ENCODE measurements at places on chromosomes 4 and X.

- DNase-seq = no peak
Observed at GRCh38 chrX:24566240-24566639, 80.9 kb downstream of the PCYT1B start.

- no peak for DNase-seq
Observed at GRCh38 chrX:149453030-149453429, 52.1 kb downstream of the IDS start.

DNA sequence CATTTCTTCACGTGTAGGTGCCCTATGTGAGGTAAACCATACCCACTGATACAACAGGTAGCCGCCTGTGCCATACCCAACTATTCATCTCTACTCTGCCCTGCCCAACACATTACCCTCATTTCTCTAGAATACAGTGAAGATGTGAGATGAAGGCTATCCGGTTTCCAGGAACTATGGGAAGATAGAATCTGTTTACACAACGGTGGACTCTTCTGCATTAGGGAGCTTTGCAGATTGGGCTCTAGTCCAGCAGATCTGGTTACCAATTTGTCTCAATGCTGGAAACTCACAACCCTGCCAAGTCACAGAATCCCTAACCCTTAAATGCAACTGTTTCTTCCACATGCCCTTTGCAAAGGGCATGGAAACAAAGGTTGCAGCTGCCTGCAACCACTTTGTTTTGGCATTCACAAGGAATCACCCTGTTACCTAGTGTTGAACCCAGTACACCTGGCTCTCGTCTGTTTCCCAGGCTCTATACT, 6.4 kb upstream of the SLAIN2 start:
- DNase-seq = no peak

DNA sequence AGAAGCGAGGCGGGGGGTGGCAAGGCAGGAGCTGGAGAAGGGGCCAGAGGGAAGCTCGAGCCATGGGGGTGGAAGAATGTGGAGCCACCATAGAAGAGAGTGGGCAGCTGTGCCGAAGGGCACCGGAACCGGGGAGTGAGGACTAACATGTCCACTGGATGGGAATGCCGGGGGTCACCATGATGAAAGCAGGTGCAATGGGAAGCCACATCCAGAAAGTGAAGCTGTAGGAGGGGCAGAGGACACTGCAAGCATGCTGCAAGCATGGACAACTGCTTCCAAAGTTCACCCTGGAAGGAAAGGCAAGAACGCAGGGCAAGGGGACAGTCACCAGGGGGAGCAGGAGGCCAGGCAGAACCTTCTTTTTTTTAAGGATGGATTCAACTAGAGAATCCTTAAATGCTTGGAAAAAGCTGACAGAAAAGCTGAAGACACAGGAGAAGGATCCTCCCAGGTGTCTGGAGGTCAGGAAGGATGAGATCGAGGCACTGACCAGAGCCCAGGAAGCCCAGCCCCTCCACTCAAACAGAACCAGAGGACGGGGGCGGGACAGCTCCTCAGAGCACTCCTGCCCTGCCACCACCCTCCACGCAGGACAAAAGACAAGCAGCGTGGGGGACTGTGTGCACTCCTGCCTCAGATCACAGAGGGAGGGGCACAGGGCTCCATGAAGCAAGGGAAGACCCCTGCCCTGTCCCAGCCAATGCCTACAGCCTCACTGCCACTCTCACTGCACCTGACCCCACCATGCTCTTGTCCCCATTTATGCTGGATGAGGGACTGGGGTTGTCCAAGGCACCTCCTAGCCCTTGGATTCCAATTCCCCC, 169.2 kb downstream of the AFAP1 start:
- DNase-seq = no peak

GRCh38 chrX:71533851-71534561, 1.1 kb downstream of the OGT start:
- no peak for DNase-seq

- DNase-seq = no peak
Observed at GRCh38 chr4:108821351-108821930, 58.6 kb upstream of the ETNPPL start.

- DNase-seq = no peak
Observed at GRCh38 chr4:44368413-44369167, 80.0 kb downstream of the KCTD8 start.

DNA sequence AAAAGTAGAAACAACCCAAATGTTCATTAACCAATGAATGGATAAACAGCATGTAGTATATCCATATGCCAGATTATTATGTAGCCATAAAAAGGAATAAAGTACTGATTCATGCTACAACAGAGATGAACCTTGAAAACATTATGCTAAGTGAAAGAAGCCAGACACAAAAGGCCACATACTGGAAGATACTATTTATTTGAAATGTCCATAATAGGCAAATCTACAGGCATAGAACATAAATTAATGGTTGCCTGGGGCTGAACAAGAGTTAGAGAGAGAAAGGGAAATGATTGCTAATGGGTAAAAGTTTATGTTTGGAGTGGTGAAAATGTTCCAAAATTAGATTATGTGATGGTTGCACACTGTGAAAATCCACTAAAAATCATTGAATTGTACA, 44.4 kb downstream of the IL13RA2 start:
- DNase-seq = no peak

DNA sequence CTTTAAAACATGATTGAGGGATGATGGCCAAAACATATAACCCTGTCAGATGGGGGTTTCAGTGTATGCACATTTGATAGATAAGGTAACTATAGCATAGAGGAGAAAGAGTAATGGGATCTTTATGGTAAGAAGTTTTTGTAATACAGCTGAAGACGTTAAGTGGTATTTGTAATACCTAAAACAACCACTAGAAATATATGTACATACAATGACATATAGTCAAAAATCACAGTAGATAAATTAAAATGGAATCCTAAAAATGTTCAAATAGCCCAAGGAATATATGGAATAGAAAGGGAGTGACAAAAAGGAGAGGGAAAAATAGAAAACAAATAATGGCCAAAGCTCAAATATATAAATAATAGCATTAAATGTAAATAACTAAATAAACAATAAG, 371.3 kb upstream of the FSTL5 start:
- no peak for DNase-seq

DNA sequence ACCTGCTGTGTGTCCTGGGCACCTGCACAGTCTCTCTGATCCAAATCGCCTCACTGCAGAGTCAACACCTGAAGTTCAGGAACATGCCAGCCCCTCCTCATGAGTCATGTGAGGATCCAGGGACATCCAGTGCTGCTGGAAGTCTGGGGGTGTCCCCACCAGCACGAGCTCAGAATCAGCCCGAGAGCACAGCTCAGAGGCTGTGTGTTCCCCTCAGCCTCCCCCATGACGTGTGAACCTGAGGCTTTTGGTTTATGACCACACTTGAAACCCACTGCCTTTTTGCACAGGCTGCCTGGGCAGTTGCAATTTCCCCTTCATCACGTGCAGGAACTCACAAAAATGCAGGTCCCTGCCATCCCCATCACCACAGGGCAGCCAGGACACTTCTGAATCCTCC, 47.1 kb downstream of the PPP2R2C start:
- no peak for DNase-seq

DNA sequence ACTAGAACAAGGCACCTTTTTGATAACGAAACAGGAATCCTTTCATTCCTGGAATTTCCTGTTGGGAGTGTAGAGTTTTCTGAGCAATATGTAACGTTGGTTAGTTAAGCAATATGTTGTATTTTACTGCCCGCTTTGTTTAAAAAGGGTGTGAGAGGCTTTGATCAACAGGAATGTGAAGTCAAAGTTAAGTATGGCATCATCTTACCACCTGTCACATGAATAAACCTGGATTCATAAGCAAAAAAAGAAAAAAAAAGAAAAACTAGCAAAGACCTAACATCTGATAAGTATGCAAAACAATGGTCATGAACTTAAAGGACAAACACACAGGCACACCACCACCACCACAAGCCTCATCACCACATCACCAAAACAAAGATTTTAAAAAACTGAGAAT, 7.1 kb upstream of the CXCL5 start:
- DNase-seq = no peak

DNA sequence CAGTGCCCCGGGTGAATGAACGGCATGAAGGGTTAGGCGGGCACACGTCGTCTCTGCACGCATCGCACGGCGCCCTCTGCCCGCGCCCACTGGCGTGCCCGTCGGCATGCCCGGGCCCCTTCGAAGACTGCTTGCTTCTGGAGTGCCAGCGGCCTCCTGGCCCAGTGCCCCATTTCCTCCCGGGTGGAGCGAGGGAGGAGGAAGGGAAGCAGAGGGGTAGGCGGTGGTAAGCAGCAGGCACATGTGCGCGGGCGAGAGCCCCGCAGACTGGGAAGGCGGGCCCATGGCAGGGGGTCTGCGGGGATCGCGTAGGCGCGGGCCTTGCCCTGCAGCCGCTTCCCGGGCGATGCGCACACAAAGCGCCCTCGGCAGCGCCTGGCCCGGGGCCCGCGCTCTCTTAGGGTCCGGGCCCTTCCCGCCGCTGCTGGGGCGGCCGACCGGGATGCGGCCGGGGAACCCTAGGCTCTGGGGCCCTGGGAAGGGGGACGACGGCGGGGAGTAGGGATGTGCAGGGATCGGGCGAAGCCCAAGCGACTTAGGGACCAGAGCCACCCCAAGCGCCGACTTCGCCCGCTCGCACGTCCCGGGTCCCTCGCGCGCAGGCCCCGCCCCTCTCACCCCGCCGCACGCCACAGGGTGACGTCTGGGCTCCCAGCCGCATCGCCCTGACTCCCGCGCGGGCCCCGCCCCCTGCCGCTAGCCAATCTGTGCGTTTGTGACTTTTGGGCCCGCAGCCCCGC, 866 bp upstream of the EMD start:
- DNase-seq = no peak

GRCh38 chr4:183691006-183691405, 31.9 kb downstream of the TRAPPC11 start:
- DNase-seq = no peak

DNA sequence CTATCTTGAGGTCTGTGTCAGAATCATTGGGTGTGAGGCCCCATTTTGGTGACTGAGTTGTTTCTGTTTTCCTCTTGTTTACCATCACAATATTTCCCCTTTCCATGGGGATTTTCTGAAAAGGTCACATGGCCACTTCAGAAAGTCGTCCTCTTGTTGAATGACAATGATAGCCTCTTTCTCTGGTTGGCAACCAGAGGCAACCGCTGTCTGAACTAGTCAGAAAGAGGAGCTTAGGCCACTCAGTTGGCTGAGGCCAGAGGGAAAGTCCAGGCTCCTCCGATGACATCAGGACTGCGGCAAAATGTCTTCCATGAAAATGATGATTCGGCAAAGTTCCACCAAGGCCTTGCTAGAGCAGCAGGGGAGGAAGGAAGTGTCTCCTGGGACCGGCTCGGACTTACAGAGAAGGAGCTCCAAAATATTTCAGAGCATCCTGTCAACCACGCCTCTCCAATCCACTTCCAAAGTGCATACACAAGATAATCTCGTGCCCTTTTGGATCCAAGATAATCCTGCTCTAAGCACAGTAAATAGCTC, 19.1 kb upstream of the RBM47 start:
- no peak for DNase-seq

DNA sequence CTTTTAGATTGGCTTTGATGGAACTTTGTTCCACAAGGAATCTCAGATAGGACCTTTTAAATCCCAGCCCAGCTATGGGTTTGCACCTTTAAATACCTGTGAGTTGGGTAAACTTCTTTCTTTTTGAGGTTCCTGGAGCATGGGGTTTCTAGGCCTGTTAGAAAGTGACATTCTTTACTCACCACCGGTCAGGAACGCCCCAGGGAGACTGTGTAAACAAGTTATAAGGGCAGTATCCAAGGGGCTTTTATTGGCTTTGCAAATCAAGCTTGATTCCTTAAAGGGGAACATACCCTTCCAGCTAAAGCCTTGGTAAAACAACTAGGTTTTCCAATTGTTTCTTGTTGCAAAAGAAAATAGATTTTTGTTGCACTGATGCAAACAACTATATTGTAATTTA, 93.4 kb downstream of the TENT5D start:
- DNase-seq = no peak

GRCh38 chr4:56062106-56062505, 113.4 kb downstream of the CEP135 start:
- no peak for DNase-seq

DNA sequence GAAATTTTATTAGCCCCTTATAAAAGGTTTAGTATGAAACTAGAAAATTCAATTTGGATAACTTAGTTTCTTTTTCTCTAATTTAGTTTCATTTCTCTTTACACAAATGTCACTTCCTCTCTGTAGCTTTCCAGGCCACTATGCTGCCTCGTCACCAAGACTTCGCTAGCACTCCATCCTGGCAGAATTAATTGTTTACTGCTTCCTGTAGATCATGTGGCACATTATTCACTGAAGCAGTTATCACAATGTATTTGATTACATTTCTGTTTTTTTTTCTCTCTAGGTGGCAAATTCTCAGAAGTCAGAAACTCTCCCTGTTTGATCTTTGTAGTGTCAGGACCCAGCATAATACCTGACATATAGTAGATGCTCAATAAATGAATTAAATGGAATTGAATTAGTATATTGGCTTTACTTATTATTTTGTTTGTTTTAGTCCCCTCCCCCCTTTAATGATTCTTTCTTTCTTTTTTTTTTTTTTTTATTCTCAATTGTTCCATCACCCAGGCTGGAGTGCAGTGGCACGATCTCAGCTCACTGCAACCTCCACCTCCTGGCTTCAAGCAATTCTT, 9.3 kb upstream of the SAT1 start:
- DNase-seq = no peak

DNA sequence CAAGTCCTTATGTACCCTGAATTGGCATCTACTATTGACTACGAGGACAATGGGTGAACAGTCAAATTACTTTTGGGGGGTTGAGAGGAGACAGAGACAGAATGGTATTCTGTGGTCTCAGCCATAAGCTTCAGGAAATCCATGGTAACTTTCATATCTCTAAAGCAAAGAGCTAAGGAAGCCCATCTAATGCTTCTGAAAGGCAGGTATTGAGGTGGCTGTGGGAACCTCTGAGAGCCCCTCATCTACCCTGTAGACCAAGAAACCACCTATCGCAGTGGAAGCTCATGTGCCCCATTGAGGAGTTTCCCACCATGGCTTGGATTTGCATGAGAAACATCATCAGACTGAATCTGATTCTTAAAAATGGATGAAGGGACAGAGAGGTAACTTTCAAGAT, 23.1 kb upstream of the BMP2K start:
- no peak for DNase-seq

DNA sequence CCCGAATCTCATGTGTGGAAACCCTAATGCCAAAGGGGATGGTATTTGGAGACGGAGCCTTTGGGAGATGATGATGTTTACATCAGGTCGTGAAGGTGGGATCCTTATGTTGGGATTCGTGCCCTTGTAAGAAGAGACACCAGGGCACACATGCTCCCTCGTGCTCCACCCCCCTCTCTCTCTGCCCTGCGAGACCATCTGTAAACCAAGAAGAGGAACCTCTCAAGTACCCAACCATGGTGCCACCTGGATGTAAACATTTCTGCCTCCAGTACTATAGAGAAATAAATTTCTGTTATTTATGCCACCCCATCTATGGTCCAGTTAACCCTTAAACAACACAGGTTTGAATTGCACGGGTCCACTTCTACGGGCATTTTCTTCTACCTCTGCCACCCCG, 179.4 kb downstream of the DHRSX start:
- no peak for DNase-seq

- no peak for DNase-seq
Observed at GRCh38 chr4:77449171-77449570, 156.4 kb upstream of the CXCL13 start.
